ENCODE measurements at places on chromosomes 1 and 21.

DNA sequence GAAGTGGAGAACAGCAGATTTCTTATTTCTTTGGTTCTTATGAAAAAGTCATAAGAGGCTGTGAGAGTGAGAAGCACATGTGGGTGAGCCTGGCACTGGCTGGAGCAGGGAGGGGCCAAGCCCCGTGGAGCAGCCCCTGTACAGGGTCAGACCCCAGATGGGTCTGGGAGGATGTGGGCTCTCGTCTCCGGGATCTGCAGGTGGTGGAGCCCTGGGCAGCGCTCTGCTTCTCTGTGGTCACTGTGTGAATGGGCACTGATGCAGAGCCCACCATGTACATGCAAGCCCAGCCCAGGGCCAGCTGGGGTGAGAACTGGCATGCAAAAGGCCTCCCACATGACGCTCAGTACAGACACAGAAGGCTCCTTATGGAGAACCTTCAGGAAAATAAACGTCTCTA lies 67.6 kb downstream of the SIM2 start:
- no peak for DNase-seq
- no peaks in the 10 kb centered on the region for H3K27me3 ChIP-seq
- no peak overlapping the region for H3K4me3 ChIP-seq
- peaks cover 24% of the 10 kb centered on the region for H3K4me1 ChIP-seq

DNA sequence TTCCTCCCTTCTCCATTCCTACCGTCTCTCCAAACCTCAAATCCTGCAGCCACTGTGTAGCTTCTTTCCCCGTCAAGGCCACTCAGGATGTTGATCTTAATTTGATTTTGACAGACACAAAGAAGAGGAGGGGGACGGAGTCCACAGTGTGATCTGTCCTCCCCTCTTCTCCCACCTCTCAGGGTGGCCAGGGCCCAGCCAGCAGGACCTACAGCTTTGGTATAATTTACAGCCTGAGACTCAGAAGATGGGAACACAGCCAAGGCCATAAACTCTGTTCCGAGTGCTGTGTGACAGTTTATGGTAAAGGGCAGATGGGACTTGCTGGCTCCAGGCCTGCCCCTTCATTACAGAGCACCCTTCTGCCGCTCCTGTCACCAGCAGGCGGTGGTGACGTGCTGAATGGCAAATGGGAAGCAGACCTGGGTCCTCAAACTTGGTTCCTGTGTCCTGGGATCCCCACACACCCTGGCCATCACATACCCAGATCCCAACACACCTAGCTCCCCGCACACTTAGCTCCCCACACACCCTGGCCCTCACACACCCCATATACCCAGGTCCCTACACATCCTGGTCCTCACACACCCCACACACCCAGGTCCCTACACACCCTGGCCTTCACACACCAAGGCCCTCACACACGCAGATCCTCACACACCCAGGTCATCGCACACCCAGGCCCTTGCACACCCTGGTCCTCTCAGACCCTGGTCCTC lies 71.6 kb downstream of the CD2 start:
- H3K4me3 ChIP-seq, result no peak overlapping the region
- no peak overlapping the region for H3K27ac ChIP-seq
- H3K27me3 ChIP-seq, result no peaks in the 10 kb centered on the region

DNA sequence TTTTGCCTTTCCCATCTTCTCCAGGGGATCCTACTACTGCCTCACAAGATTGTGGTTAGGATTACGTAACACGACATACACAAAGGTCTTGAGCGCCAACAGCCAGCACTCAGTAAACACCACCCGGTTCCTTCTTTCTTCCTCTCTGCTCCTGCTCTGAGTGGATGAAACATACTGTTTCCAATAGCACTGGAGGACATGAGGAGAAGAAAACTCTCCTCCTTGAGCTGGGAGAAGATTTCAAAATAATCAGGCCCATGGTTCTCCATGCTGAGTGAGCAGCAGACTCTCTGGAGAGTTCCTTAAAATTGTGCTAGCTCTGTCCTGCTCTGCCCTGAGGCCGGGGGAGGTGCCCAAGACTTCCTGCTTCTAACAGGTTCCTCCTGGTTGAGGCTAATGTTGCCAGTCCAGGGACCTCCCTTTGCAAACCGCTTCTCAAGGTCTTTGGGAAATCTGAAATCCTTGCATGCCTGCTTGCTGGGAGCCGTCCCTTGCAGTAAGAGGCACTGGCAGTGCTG lies 29.4 kb upstream of the MX1 start:
- H3K4me1 ChIP-seq, result no peaks in the 10 kb centered on the region
- H3K27ac ChIP-seq, result no peak overlapping the region
- no peaks in the 10 kb centered on the region for H3K36me3 ChIP-seq
- no peak for DNase-seq
- no peaks in the 10 kb centered on the region for H3K27me3 ChIP-seq

DNA sequence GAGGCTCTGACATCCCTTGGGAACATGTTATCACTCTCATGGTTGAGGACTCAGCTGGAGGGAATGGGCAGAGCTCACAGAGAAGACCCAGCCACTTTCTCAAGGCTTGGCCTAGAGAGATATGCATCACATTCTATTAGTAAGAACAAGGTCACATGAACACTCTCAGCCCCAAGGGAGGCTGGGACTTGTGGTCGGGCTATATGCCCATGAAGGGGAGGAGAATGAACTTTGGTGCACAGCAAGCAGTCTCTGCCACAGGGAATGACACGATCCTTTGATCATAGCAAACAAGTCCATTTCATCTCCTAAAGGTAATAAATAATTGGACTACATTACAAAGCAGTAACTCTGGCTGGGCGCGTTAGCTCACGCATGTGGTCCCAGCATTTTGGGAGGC lies 105.7 kb downstream of the SYF2 start:
- no peak overlapping the region for H3K4me3 ChIP-seq
- no peak overlapping the region for H3K27ac ChIP-seq
- no peak for DNase-seq
- H3K27me3 ChIP-seq, result no peaks in the 10 kb centered on the region
- H3K4me1 ChIP-seq, result no peaks in the 10 kb centered on the region

DNA sequence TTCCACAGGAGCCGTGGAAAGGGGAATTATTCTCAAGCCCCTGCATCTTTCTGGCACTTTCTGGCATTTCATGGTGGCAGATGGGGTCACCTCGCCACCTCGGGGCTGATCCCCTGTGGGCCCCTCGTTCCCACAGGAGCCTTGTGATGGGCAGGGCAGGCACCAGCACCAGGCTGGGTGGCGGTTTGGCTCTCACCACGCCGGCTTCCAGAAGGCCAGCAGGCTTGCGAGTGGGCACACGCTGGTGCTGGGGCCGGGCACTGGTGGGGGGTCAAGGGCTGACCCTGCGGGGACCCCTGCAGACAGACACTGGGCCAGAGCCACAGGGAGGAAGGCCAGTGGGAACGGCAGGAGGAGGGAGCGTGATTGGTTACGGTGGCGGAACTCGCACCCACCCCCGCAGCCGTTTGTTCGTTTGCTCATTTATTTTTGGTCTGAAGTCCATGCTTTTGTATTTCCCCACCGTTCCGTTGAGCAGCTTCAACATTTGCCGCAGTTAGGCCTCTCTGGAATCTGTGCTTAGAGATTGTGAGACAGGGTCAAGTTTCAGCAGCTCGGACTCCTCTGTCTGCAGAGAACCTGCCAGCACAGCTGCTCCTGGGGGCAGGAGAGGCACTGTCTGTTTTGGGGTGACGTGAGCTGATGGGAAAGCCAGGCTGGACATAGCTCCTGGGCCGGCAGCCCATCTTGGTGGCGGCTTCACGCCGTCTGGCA lies 5.3 kb downstream of the COL18A1 start:
- H3K4me1 ChIP-seq, result peaks cover 60% of the 10 kb centered on the region
- H3K27me3 ChIP-seq, result no peaks in the 10 kb centered on the region
- no peak overlapping the region for H3K27ac ChIP-seq
- no peak for DNase-seq

- H3K4me1 ChIP-seq, result peaks cover 21% of the 10 kb centered on the region
- H3K4me3 ChIP-seq, result peak overlapping the region; percentile 72
- no peaks in the 10 kb centered on the region for H3K36me3 ChIP-seq
- peak overlapping the region; percentile 78 for H3K27ac ChIP-seq
Measured at GRCh38 chr1:178726087-178726517, 1.1 kb downstream of the RALGPS2 start.

DNA sequence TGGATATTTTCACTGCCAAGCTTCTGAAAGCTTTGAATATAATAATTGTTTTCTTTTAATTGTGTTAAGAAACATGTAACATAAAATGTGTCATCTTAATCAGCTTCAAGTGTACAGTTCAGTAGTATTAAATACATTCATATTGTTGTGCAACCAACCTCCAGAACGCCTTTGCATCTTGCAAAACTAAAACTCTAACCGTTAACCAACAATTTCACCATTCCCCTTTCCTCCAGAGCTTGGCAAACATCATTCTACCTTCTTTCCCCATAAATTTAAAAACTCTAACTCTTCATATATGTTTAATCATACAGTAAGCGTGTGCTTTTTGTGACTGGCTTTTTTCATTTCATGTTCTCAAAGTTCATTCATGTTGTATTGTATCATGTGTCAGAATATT lies 2.1 kb downstream of the MNDA start:
- H3K27ac ChIP-seq, result no peak overlapping the region
- H3K36me3 ChIP-seq, result no peaks in the 10 kb centered on the region
- DNase-seq, result no peak
- no peaks in the 10 kb centered on the region for H3K27me3 ChIP-seq
- no peak overlapping the region for H3K4me3 ChIP-seq
- H3K4me1 ChIP-seq, result no peaks in the 10 kb centered on the region

- no peak overlapping the region for H3K4me3 ChIP-seq
- H3K4me1 ChIP-seq, result peaks cover 5% of the 10 kb centered on the region
- H3K36me3 ChIP-seq, result no peaks in the 10 kb centered on the region
- no peak for DNase-seq
- H3K27me3 ChIP-seq, result no peaks in the 10 kb centered on the region
Measured at GRCh38 chr1:183987593-183988318, 49.8 kb downstream of the COLGALT2 start.

GRCh38 chr1:65175171-65176055 lies 27.4 kb downstream of the AK4 start:
- peaks cover 14% of the 10 kb centered on the region for H3K4me1 ChIP-seq
- no peaks in the 10 kb centered on the region for H3K27me3 ChIP-seq
- no peaks in the 10 kb centered on the region for H3K36me3 ChIP-seq
- DNase-seq, result no peak
- H3K27ac ChIP-seq, result no peak overlapping the region
- no peak overlapping the region for H3K4me3 ChIP-seq

DNA sequence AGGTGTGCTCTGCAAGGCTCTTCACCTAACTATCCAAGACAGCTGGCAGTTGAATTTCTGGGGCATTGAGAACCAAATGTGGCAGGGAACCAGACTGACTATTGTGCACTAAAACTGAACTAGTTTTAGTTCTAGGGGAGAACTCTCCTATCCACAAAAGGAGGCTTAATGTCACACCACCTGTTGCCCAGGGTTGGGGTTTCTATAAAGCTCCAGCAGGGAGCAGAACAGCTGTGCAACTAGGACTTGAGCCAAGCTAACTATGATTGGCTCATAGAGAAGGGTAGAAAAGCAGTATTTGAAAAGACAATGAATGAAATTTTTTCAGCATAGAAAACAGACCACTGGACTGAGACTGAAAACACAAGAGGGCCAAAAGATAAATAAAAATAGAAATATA lies 53.3 kb upstream of the FGGY start:
- H3K4me3 ChIP-seq, result no peak overlapping the region
- H3K27ac ChIP-seq, result no peak overlapping the region
- no peaks in the 10 kb centered on the region for H3K4me1 ChIP-seq
- DNase-seq, result no peak
- no peaks in the 10 kb centered on the region for H3K36me3 ChIP-seq
- no peaks in the 10 kb centered on the region for H3K27me3 ChIP-seq

DNA sequence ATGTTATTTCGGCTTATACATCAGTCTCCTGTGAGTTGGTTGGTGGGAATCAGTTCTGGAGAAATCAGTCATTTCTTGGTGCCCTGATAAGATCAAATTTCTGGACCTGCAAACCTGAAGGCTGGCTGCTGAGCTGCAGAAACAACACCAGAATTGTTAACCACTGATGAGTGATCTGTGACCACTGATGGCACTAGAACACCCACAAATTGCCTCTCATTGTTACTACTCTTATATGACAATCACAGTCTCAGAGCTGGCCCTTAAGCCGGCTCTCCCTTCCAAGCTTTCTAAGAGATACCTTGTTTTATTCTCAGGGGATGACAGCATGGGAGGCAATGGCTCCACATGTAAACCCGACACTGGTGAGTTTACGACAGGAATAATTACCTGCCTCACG lies 1.9 kb downstream of the C1orf162 start:
- H3K4me1 ChIP-seq, result peaks cover 8% of the 10 kb centered on the region
- no peaks in the 10 kb centered on the region for H3K27me3 ChIP-seq
- DNase-seq, result no peak
- no peak overlapping the region for H3K27ac ChIP-seq

DNA sequence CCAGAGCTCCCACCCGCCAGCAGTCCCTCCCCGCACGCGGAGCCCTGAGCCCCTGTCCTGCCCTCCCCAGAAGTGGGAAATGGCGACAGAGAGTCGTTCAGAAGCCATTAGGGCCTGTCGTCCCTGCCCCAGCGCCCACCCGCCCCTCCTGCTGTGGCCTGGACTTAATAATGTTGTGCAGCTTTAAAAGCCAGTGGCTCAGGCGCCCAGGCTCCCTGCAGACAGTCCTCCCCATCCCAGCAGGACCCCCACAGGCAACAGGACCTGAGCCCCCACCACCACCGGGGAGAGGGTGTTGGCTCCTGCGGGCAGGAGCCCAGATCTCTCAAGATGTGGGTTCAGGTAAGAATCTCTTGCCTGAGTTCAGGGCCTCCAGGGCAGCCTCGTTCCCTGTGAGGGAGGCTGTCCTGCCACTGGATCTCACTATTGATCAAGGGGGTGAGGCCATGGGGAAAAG lies 125.3 kb upstream of the RUNX3 start:
- peaks cover 3% of the 10 kb centered on the region for H3K4me1 ChIP-seq
- DNase-seq, result no peak
- H3K27ac ChIP-seq, result no peak overlapping the region
- no peak overlapping the region for H3K4me3 ChIP-seq
- no peaks in the 10 kb centered on the region for H3K27me3 ChIP-seq

GRCh38 chr21:27152996-27153395 lies 186.1 kb upstream of the ADAMTS5 start:
- no peaks in the 10 kb centered on the region for H3K36me3 ChIP-seq
- H3K4me3 ChIP-seq, result no peak overlapping the region
- H3K4me1 ChIP-seq, result no peaks in the 10 kb centered on the region
- H3K27ac ChIP-seq, result no peak overlapping the region
- H3K27me3 ChIP-seq, result no peaks in the 10 kb centered on the region

DNA sequence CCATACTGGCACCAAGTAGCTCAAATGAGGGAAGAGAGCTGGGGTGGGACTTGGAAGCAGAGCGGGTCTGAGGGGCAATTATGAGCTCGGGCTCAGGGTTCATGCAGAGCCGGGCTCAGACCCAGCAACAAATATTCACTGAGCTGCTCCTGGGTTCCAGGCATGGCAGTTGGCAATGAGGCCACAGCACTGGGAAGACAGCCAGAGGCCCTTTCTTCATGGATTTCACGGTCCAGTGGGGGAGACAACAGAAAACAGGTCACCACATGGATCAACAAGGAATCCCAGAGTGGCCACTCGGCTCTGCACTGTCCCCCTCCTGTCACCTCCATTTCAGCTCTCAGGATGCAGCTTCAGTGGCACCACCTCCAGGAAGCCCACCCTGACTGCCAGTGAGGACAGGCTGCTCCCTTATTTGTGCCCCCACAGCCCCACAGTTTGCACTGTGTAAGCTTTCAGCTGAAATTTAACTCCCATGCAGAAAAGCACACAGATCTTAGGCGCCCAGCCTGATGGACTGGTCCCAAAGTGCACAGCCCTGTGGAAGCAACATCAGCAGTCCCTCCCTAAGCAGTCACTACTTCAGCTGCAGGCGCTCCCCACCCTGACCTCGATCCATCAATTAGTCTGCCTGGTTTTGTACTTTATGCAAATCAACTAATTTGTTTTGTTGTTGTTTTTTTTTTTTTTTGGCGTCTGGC lies 22.4 kb downstream of the ARHGEF19 start:
- peaks cover 4% of the 10 kb centered on the region for H3K27me3 ChIP-seq
- no peak for DNase-seq
- no peaks in the 10 kb centered on the region for H3K4me1 ChIP-seq
- no peak overlapping the region for H3K4me3 ChIP-seq

Data from neural progenitor cell (in vitro differentiated cells).